Urinary bladder (tissue), 4 donors: ENCODE measurements at places on chromosomes 2 and 18. TPM values are rescaled to one million over a fixed set of nuclear protein-coding genes. Genes with fewer than 3 reads are reported as not detected.
A peak's percentile ranks its signal among the peaks of the same experiment; 100 is the strongest.

ZNF514 gene
- 11.3 TPM for polyA plus RNA-seq

POMC gene
- polyA plus RNA-seq = 4.1 TPM

CLEC4F gene
- polyA plus RNA-seq = 0.03 TPM

- no peak for DNase-seq
These were observed 134.1 kb upstream of the SIX3 start for GRCh38 chr2:44807201-44808025.

- DNase-seq = no peak
These were observed 129.5 kb downstream of the B3GNT2 start for GRCh38 chr2:62325398-62325797.

DNA sequence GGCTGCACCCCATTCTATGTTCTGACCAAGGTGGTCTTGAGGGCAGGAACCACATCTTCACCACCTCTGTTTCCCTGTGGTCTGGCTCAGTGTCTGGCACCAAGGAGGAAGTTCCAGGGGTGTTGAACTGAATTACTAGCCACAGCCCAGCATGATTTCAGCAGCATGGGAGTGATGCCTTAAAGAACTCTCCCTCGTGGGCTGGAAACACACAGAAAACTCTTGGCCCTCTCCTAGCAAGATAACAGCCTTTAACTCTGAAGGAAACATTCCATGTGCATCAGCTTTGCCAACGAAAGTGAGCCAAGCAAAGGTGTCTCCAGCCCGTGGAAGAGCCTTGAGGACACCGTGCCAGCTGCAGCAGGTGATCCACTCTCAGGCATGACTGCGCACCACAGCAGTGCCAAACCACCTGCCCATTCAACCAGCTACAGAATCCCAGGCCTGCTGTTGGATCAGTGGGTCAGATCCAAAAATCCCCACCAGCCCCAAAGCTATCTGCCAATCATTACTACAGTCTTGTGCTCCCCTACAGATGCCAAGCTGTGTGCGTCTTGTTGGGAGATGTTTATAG lies 124.8 kb downstream of the TTC32 start:
- DNase-seq = no peak

GRCh38 chr2:186590759-186591505 lies 1.1 kb downstream of the ITGAV start:
- peak; percentile 36 for DNase-seq

DNA sequence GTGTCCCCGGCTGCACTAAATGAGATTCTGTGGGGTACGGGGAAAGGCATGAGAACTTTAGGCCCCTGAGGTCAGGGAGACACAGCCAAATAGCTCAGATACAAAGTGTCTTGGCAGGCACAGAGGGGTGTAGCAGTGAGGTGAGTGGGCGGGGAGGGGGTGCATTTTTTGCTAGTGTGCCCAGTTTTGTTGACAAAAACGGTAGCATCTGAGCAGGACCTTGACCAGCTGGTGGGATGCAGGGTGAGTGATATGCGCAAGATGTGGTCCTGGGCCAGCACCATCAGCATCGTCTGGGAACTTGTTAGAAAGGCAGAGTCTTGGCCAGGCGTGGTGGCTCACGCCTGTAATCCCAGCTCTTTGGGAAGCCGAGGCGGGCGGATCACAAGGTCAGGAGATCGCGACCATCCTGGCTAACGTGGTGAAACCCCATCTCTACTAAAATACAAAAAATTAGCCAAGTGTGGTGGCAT lies 127.3 kb upstream of the LGALSL start:
- no peak for DNase-seq

GRCh38 chr2:132479155-132479554 lies 62.5 kb downstream of the GPR39 start:
- DNase-seq = no peak

- peak; percentile 35 for DNase-seq
These were observed 2.7 kb upstream of the RNPEPL1 start for GRCh38 chr2:240565333-240566202.

DNA sequence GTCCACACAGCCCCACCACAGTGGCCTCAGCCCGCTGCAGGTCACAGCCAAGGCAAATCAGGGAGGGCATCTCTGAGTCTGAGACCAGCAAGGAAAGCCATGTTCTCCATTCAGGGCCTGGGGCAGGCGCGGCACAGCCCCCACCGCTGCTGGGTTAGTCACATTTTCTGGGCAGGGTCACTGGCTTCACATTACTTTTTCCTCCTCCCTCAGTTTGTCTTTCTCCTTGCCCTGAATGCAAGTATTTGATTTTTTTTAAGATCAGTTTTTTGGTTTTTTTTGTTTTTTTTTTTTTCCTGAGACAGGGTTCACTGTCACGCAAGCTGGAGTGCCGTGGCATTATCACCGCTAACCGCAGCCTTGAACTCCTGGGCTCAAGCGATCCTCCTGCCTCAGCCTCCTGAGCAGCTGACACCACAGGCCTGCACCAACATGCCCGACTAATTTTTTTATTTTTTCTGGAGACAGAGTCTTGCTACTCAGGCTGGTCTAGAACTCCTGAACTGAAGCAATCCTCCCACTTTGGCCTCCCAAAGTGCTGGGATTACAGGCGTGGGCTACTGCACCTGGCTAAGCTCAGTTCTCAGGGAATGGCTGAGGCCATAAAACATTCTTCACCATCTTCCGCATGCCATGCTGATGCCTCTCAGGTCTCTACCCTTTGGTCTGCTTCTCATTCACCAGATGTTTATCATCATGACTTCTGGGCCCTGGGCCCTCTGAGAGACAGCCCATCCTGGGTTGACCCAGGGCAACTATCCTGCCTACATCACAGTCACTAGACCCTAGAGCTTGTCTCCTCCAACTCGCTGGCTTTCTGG lies 628 bp upstream of the CAPG start:
- no peak for DNase-seq

DNA sequence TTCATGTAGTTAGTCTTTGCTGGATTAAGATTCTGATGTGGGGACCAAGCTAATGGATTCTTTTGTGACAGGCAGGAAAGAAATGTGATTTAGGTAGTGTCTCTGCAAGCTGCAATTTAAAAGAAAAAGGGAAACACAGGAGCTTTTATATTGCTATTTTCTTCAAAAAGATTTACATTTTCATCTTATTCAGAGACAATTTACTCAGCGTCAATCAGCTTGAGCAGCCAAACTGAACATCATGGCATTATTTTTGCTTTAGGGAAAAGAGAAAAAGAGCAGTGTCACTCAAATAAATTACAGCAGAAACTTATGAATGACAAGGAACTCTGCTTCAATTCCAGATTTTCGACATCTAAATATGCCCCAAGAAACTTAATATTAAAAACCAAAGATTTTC lies 67.4 kb downstream of the PLA2R1 start:
- DNase-seq = no peak

DNA sequence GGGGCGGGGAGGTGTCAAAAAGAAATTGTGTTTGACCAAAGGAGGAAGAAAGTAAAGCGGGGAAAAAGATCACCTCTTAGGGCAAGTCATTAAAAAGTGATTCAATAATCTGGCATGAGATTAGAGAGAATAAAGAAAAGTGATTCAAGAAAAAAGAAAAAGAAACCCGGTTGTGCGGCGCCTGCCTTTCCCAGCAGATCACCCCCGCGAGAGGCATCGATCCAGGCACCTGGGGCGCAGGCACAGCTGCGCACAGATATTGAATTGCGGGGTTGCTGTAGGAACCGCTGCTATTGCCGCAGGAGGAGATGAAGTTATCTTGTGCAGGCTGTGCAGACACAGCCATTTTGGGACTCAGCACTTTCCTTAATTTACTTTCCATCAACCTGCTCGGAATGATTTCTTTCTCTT lies 71.2 kb downstream of the PLB1 start:
- no peak for DNase-seq

DNA sequence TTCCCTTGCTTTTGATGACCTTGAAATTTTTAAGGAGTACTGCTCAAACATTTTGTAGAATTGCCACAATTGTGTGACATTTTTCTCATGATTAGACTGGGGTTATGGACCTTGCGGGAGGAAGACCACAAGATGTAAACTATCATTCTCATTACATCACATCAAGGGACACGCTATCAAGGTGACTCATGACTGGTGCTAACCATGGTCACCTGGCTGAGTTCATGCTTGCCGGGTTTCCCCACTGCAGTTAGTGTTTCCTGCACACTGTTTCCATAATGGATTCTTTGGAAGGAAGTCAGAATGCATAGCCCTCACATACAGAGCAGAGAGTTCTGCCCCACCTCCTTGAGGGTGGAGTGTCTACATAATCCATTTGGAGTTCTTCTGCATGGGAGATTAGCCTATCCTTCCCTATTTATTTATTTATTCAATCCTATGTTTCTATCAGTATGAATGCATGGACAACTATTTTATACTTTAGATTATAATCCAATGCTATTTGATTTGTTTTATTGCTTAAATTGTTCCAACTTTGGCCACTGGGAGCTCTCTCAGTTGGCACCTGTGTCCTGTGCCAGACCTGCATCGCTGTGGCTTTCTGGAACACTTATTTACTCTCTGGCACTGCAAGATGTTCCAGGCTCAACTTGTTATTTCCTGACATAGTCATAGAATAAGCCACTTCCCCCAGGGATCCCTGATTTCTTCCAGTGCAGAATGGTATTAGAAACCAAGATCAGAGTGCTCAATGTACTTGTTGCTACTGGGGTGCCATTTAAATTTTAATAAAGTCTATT lies 6.0 kb downstream of the MC2R start:
- DNase-seq = no peak
